ENCODE measurements at places on chromosomes 11 and 22. TPM values are rescaled to one million over a fixed set of nuclear protein-coding genes. Genes with fewer than 3 reads are reported as not detected.

DNA sequence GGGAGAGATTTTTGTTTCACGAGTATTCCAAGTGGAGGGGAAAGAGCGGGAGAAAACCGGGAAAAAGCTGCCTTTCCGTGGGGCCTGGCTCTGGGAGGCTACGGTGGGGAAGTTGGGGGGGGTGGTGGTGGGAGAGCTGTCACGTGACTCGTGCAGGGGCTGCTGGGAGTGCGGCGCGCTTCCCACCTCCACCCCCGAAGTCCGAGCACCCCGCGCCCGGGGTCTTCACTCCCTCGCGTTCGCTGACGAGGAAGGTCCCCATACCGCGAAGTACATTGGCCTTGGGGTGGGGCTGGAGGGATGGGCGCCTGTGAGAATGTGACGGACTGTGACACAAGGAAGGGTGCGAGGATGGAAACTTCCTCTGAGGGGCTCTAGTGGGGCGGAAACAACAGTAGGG lies at the start of gene TEX12:
Gene TEX12, plus strand, starts transcription at position 228 of the 400 bp plus-strand sequence. CDS start 1,897 bp downstream, outside the sequence.
- H3K4me3 ChIP-seq: no peak within 1 kb of the TSS
- H3K27ac ChIP-seq: no peak within 1 kb of the TSS
- no peak for DNase-seq

CDC42EP2 gene
- total RNA-seq: 29.9 TPM

DNA sequence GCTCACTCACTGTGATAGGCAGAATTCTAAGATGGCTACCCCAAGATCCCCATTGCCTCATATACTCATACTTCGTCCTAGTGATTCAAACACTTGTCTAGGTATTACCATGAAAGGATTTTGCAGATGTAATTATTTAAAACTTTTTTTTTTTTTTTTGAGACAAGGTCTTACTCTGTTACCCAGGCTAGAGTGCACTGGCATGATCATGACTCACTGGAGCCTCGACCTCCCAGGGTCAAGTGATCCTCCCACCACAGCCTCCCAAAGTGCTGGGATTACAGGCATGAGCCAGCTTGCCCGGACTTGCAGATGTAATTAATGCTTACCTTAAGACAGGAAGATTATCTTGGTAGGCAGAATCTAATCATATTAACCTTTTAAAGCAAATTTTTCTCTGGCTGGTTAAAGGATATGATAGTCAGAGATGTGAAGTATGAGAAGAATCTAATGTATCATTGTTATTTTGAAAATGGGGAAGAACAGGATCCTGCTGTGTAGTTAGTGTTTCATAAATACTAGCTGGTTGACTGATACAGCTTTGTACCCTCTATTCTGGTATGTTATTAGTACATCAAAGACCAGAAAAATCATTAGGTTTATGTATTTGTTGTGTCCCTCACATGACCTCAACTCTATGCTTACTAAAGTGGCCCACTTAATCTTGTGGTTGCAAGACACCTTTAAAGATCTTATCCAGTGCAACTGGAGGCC lies 35.5 kb downstream of the C2CD3 start:
- H3K4me1 ChIP-seq: peaks cover 71% of the 10 kb centered on the region
- H3K27me3 ChIP-seq: no peaks in the 10 kb centered on the region
- DNase-seq: peak; percentile 24
- H3K27ac ChIP-seq: peak overlapping the region; percentile 81

DNA sequence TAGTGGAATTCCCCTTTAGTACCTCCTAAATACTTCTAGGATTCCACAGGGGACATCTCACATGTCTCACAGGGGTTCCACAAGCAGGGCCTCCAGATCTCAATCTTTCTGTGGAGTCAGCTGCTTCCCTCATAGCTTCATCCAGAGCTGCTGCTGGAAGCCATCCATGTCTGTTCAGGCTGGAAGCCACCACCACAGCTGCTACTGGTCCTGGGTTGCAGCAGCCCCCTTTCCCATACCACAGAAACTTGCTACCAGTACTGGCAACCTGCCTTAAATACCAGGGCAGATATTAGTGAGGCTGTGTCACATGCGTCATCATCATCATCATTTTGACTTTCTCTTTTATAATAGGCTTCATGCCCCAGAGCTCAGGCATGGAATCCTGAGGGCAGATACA lies 242.7 kb upstream of the NCAM1 start:
- no peaks in the 10 kb centered on the region for H3K27me3 ChIP-seq

MRGPRE gene
- total RNA-seq: not detected

DNA sequence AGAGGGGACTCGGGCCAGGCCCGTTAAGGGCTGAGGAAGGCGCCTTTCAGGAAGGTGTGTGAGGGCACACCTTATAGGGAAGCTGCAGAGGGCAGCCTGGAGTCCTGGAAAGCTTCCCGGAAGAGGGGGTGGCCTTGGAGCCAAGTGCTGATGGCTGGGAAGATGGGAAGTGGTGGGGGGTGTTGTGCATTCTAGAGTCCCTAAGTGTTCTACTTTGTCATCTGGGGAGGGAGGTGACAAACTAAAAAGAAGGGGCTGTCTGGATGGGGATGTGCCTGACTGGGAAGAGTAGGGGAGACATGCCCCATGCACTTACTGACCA lies 6.8 kb downstream of the ZDHHC8 start:
- H3K36me3 ChIP-seq: 0 out of 2 replicates have a peak, but pooled peaks cover 3% of the 10 kb centered on the region
- H3K4me1 ChIP-seq: peaks cover 19% of the 10 kb centered on the region
- no peak overlapping the region for H3K4me3 ChIP-seq
- no peak overlapping the region for H3K27ac ChIP-seq

Data from HFFc6 (cell line).